ENCODE measurements at places on chromosomes 12 and 14.

- DNase-seq: no peak
These were observed 570 bp downstream of the DMAC2L start for GRCh38 chr14:50312734-50313054.

DNA sequence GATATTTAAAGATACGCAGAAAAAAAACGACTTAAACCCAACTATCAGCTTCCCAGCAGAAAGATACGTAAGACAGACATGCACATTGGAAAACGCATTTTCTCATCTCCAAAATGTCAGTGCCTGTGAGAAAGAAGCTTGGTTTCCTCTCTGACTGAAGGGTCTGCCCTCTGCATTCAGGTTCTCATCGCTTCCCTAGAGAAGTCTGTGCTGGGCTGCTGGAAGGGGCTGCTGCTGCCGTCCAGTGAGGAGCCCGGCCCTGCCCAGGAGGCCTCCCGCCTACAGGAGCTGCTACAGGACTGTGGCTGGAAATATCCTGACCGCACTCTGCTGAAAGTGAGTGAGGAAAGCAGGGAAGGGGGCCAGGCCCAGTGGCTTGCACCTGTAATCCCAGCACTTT lies 4.7 kb upstream of the PFDN5 start:
- no peak for DNase-seq

DNA sequence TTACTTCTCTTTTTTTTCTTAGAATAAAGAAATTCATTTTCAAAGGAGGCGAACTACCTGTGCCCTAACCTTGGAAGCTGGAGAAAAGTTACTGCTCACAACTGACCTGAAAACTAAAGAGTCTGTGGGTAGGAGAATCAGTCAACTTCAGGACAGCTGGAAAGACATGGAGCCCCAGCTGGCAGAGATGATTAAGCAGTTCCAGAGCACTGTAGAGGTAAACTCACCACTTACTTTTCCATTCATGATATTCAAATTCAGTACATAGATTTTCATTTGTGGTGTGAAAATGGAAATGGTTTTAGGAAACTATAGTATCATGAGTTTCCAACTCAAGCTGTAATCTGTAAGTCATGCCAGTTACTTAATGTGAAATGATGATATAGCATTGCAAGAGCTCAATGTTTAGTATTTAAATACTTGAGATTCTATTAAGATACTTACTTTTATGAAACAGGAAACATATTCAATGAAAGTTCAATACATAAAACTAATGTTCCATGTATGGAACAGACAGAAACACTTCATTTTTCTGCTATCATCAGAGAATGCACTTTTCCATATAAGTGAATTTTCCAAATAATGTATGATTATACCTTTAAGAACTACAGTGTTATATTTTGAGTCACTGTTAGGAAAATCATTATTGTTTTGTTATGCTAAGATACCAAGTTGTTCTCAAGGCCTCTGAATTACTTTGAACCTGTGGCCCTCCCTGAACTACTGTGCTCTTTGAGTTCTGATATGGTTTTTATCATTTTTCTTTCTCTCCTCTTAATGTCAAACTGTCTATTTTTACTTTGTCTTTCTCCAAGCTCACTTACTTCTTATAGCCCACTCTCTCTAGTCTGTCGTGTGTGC lies 119.0 kb downstream of the ESR2 start:
- DNase-seq: no peak

- DNase-seq: no peak
These were observed 646 bp downstream of the FBLN5 start for GRCh38 chr14:91946622-91947474.

- no peak for DNase-seq
These were observed 3.8 kb downstream of the FICD start for GRCh38 chr12:108518716-108519496.

GRCh38 chr12:25384038-25384892 lies 133.5 kb upstream of the KRAS start:
- peak; percentile 29 for DNase-seq

DNA sequence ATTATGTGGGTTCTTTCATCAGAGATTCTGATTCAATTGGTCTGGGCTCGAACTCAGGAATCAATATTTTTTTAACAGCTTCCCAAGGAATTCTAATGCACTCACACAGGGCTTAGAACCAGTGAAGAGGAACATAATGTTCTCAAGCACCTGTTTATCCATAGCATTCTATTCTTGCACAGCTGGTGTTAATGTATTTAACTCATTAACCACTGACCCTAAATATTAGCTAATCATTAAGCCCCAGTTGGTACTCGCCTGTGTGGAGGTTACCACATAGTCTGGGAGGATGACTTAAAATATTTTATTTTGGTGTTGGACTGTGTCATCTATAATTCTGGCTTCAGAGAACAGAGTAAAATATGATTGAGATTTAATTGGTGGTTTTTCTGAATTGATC lies 45.3 kb downstream of the LRP6 start:
- DNase-seq: no peak

DNA sequence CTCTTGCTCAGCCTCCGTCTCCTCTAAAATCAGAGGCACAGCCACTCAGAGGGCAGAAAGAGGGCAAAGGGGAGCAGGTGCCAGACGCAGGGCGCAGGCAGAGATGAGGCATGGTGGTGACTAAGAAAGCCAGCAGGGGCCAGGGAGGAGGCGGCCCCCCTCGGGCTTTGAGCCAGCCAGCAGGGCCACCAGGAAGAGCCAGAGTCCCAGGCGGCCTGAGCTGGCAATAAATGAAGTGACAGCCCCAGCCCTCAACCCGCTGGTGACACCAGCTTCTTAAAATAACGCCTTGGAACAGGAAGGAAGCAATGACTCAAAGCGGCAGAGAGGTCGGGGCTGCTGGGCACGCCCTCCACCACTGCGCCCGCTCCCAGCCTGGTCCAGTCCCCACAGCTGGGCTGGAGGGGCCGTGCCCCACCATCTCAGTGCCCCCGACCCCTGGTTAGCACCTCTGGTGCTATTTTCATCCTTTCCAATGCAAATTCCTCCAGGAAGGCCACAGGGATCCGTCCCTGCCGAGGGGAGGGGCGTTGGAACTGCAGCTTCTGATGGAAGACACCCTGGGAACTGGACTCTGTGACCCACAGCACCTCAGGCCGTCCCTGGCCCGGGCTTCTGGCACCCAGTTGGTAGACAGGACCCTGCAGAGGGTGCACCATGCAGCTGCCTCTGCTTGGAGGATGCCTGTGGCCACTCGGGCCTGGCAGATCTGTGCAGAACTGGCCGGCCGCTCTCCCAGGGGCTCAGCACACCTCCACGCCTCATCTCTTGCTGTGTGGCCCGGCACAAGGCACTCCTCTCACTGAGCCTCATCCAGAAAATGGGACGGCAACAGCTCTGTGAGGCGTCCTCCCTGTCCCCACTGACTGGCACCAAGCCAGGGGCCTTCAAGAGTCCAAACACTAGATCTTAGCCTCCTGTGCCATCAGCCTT lies 113.7 kb downstream of the NCOR2 start:
- no peak for DNase-seq

DNA sequence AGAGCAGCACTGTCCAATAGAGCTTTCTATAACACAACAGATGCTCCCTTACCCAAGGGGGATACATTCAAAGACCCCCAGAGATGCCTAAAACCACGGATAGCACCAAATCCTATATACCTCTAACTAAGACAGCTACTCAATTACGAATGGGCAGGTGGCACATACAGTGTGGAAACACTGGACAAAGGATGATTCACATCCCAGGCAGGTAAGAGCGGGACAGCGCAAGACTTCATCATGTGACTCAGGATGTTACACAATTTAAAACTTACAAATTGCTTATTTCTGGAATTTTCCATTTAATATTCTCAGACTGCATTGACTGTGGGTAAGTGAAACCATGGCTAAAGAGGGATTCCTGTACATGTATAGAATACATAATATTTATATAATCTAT lies 5.5 kb upstream of the HCFC2 start:
- no peak for DNase-seq
